ENCODE measurements at places on chromosomes 16 and 17. TPM values are rescaled to one million over a fixed set of nuclear protein-coding genes. Genes with fewer than 3 reads are reported as not detected.

The KPNB1 gene
- 136 TPM for polyA plus RNA-seq

The PCYT2 gene
- 60.4 TPM for polyA plus RNA-seq

The NXPH3 gene
- 4.0 TPM for polyA plus RNA-seq

The KRT33A gene
- polyA plus RNA-seq = not detected

The KRT31 gene
- polyA plus RNA-seq = not detected

The ZG16 gene
- 0.04 TPM for polyA plus RNA-seq

The RASD1 gene
- 18.4 TPM for polyA plus RNA-seq

The WWP2 gene
- polyA plus RNA-seq = 21.2 TPM

The TPSG1 gene
- polyA plus RNA-seq = not detected

The DPEP2 gene
- 1.1 TPM for polyA plus RNA-seq

The CNGB1 gene
- polyA plus RNA-seq = not detected
